Activated T-helper 1 cell treated with anti-CD3 and anti-CD28 coated beads, Interleukin-2, amount 50 U/mL, for 16 hours (primary cell): ENCODE measurements at places on chromosomes 7 and 10.

GRCh38 chr7:33157781-33158180 lies 28.4 kb downstream of the BBS9 start:
- no peak for DNase-seq

DNA sequence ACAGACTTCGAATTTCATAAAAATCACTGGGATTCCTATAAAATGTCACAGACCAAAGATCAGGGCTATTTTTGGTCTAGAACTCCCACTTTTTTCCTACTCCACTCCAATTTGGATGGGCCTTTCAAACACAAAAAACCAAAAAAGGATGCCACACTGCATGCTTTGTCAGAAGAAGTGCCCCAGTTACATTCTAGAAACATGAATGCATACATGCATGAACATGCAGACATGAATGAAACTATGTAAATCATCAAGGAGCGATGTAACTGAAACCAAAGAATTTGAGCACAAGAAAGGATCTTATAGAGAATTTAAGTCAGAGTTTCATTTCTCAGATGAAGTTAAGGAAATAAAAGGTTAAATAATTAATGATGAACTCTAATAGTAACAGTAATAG lies 31.8 kb upstream of the FAM133B start:
- DNase-seq = no peak

- no peak for DNase-seq
Measured at GRCh38 chr10:78518224-78518623, 484.6 kb downstream of the RPS24 start.

DNA sequence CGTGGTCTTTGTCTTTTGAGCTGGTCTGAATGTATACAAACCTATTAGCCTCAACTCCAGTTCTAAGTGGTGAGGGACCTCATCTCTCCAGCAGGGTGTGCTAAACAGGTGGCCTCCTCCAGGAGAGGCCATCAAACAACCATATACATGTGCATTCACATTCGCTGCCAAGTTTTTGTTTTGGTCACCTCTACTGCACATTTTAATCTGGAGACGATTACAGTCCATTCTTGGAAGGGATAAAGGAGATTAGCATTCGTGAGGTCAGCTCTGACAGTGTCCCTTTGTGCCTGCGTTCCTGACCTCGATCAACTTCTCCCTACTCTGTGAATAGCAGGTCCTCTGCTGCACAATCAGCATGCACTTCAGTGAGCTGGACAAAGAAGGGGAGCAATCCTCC lies 60.8 kb downstream of the RHOBTB1 start:
- DNase-seq = no peak

DNA sequence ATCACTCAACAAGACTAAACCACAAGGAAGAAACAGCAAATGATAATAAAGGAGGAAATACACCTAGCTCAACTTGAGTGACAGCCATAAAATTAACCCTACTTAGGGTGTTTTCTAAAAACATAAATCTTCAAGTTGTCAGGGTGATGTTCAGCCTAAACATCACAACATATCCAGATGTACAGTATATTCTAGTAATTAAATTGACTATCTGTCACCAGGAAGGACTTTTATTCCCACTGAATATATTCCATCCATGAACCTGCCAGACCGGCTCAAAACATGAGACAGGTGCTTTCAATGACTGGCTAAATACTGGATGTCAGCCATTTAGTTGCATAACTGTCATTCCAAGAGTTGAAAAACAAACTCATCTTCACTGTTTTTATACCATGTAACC lies 298.1 kb upstream of the NEBL start:
- DNase-seq = no peak

DNA sequence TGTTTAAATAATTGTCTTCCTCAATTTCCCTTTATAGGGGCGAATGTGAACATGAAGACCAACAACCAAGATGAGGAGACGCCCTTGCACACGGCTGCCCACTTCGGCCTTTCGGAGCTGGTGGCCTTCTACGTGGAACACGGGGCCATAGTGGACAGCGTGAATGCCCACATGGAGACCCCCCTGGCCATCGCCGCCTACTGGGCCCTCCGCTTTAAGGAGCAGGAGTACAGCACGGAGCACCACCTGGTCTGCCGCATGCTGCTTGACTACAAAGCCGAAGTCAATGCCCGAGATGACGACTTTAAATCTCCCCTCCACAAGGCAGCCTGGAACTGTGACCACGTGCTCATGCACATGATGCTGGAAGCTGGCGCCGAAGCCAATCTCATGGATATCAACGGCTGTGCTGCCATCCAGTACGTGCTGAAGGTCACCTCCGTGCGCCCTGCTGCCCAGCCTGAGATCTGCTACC lies 42.1 kb downstream of the ASB4 start:
- DNase-seq = no peak

GRCh38 chr7:51455948-51456347 lies 139.3 kb upstream of the COBL start:
- DNase-seq = no peak

GRCh38 chr7:134548877-134549276 lies at the start of gene AKR1B15:
Gene AKR1B15 (plus strand): TSS chr7:134549110. CDS start chr7:134564620, 15,510 bp downstream.
- DNase-seq = no peak

- DNase-seq = no peak
Measured at GRCh38 chr7:30164567-30164966, 29.8 kb downstream of the MTURN start.

DNA sequence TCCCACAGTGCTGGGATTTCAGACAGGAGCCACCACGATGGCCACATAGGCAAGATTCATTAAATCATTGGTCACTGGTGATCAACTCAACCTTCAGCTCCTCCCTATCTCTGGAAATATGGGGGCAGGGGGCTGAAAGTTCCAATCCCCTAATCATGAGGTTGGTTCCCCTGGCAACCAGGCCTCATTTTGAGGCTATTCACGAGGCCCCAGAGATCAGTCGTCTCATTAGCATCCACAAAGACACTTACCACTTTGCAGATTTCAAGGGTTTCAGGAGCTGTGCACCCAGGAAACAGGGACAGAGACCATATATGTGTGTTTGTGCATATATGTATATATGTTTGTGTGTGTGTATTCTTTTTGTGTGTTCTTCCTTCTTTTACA lies 7.7 kb upstream of the GUSB start:
- DNase-seq = no peak

- no peak for DNase-seq
Measured at GRCh38 chr10:35399414-35400009, 63.2 kb downstream of the CCNY start.

GRCh38 chr7:18337048-18337809 lies 158.3 kb upstream of the HDAC9 start:
- DNase-seq = no peak

- DNase-seq = no peak
Measured at GRCh38 chr10:36051500-36051991, 409.4 kb upstream of the FZD8 start.

GRCh38 chr10:117370205-117370604 lies 5.0 kb downstream of the PDZD8 start:
- DNase-seq = no peak

DNA sequence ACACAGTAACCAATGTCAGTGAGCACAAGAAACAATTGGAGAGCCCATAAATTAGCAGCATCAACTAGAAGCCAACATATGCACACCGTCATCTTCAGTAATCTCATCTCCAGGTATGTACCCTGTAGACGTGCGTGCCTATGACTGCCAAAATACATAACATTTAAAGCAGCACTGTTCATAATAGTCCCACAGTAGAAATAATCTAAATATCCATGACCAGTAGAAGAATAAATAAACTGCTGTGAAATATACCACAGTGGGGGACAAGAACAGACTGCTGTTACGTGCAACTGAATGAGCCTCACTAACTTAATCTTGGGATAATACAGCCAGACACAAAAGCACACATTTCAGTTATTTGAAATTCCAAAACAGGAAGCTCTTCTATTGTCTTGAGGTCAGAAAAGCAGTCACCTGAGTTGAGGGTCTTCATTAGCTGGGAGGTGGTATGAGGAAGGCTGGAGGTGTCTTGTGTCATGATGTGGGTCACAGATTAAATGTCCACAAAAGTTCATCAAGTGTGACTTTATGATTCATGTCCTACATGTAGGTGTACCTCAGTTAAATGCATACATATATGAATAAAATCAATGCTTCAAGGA lies 454.2 kb upstream of the AKR1E2 start:
- no peak for DNase-seq

DNA sequence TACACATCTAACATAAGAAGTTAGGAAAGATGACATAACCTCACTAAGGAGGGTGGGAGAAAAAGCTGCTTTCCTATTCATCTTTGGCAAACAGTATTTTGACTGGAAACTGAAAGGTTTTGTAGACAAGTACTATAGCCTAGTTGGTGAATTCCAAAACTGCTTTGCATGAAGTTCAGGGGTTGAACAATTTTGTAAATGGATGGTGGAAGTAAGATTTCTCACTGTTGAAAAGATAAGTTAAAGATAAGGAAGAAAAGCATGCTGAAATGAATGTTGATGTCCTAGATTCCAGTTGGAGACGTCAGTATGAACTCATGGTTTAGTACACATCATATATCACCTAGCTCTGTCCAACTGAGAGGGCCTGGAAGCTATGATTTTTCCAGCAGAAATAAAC lies 159.1 kb upstream of the FEZF1 start:
- no peak for DNase-seq

DNA sequence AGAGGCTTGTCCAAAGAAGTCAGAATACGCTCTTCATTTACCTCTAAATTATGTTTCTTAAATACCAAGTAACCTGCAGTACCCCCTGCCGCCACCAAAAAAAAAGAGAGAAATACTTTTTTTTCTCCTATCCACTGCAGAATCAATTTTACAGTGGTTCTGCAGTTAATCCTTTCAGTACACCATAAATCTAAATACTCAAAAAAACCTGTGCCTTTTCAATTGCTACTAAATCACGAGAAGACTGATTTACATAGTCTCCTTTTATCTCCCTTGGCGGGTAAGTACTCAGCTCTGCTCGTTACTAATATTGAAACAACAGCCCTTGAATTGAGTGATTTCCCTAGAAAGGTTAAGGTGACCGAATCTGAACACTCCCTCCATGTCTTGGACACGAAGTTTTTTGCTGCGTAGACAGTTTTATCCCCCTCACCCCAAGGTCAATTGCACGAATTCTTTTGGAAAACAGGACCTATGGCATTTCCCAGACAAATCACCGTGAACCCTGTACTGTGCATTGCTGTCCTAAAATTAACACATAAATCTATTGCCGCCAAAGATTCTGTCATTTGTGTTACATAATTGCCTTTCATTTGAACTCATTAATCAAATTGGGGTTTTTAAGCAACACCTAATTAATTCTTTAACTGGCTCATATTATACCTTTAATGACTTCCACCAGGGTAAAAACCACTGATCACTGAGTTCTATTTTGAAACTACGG lies 512 bp upstream of the VIM start:
- DNase-seq = no peak

GRCh38 chr7:43879477-43879876 lies 10.2 kb upstream of the MRPS24 start:
- DNase-seq = no peak

DNA sequence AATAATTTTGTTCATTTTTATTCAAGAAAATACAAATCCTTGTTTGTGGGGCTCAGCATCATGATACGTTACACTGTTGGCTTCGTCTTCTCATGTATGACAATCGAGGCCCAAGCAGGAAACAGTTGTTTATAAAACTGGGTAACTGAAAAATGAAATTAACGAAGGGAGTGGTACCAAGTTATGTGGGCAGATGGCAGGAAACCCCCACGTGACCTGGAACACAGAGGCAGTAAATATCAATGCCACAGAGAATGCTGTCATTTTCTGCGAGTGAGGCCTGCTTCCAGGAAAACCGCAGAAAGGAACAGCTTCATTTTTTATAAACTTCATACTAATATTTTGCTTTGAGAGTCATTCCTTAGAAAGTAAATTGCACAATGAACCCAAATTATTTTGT lies 201.0 kb upstream of the ADARB2 start:
- peak; percentile 36 for DNase-seq

DNA sequence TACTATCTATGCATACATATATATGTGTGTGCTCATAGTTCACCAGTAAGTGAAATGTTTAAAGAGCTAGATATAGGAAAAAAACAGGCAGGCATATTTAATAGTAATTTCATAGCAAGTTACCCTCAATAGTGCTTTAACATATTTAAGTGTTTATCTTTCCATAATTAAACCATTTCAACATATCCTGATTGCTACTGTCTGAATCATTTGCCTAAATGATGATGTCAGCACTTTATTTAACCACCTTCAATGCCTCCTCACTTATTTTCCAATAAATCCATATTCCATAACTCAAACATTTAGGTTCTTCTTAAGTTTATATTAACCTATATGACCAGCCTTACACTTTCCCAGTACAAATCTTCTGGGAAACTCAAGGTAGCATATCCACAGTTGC lies 601.1 kb downstream of the ARL4A start:
- no peak for DNase-seq

- DNase-seq = no peak
Measured at GRCh38 chr10:42755028-42755451, 27.6 kb upstream of the BMS1 start.

- DNase-seq = no peak
Measured at GRCh38 chr10:32931593-32931992, 26.4 kb downstream of the ITGB1 start.

DNA sequence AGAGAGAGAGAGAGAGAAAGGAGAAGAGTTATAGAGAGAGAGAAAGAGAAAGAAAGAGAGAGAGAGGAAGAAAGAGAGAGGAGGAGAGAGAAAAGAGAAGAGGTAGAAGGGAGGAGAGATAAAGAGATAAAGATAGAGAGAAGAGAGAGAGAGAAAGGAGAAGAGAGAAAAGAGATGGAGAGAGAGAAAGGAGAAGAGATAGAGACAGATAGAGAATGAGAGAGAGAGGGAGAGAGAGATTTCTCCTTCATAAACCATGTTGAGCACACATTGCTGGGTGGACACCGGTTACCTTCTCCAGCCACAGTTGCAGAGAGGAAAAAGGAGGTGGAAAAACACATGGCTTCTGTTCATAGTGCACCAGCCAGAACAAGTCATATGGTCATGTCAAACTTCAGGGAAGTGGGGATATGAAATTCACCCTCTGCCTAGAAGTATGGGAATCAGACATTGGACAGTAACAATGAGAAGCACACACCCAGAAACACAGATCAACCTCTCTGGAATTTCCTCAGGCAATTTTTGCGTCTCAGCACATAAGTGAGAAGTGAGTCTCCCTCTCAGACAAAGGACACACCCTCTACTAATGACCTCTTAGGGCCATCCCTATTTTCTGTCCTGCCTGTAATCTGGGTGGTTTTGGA lies 172.5 kb upstream of the SVIL start:
- no peak for DNase-seq

DNA sequence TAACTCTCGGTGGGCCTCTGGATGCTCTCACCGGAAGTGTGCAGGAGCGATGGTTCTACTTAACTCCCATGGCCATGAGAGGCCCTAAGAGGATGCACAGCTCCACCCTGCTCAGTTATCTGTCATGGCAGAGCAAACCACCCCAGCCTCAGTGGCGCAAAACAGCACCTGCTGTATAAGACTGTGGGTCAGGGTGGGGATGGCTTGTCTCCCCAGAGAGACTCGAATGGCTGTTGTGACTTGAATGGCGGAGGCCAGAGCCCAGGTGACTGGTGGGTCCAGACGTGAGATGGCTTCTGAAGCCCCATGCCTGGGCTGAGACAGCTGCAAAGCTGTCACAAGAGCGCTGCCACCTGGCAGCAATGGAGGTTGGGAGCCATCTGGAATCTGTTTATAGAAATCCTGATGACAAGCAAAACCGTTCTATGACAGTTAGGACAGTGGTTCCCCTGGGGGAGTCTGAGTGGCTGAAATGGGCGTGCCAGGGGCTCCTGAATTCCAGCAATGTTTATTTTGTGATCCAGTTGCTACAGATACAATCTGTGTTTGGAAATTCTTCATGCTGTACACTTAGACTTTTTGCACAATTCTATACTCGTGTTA lies 490.5 kb downstream of the TCERG1L start:
- DNase-seq = no peak
